ENCODE measurements at places on chromosomes 4 and X.

DNA sequence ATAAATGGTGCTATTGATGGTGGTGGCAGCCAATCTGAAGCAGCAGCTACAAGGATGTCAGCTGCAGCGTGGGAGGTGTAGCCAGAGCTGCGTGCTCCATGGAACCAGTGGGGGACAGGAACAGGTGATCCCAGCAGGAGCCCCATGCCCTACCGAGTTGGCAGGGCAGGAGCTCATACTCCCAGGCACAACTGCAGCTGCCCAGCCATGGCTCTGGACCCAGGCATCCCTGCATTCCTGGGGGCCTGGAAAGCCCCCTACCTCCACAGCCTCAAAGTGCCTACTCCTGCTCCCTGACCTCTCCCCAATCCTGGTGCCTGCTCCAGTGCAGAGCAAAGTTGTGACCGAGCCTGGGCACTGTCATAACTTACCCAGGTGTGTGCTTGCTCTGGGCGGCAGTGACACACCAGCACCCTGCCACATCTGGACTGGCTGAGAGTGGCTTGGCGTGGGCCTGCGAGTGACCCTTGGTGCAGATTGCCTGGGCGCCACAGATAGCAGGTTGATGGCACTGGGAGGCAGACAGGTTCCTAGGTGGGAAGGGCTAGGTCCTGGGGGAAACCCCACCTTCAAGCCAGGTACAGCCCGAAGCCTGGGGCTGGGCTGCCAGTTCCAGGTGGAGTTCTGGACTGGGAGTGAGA, 101.1 kb downstream of the DCAF12L2 start:
- no peak for DNase-seq

GRCh38 chrX:139495324-139495723, 35.2 kb upstream of the F9 start:
- no peak for DNase-seq

- DNase-seq: no peak
These were observed 23.9 kb downstream of the STIM2 start for GRCh38 chr4:26884486-26884988.

DNA sequence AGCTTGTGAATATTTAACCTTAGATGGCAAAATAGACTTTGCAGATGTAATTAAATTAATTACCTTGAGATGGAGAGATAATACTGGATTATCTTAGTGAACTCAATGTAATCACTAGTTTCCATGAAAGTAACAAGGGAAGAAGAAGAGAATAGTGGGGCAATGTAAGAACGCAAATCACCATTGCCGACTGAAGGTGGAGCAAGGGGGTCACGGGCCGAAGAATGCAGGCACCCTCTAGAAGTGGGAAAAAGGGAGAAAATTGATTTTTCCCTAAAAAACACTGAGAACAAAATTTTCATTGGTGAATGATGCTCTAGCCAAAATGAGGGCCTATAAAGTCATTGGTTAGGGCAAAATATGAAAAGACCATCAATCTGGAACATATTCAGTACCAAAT, 375.6 kb upstream of the EPHA5 start:
- DNase-seq: no peak

- no peak for DNase-seq
These were observed 153.7 kb upstream of the GPR101 start for GRCh38 chrX:137187540-137187939.
